Thymus (tissue), 14 donors: ENCODE measurements at places on chromosomes 6 and 20. TPM values are rescaled to one million over a fixed set of nuclear protein-coding genes. Genes with fewer than 3 reads are reported as not detected.

DNA sequence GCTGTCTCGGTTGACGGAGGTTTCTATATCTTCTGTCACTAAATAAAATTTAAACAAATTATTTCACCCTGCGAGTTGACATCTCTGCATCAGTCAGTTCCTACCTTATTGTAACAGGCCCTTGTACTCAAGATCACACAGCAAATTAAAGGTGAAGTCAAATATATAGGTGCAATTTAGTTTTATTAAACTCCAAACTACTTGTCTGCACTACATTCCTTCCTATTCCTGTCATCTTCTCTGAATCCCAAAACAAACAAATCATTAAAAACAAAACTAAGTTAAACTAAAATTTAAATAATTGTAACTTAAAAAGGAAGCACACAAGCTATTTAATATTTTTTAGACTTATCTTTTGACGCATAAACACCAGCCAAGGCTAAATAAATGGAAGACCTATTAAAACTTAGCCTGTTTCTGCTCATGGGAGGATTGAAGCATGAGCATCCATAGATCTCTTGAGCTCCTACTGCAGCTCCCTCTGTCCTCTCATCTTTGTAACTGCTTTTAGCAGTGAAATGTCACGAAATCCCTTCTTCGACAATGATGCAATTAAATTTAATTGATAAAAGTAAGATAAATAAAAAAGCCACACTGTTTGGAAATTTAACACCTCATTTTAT, 1152.3 kb upstream of the GJE1 start:
- DNase-seq = no peak

GRCh38 chr6:35044145-35044745, 96.9 kb downstream of the TCP11 start:
- no peak for DNase-seq

- no peak for DNase-seq
Measured at GRCh38 chr6:106609699-106610098, 19.6 kb downstream of the RTN4IP1 start.

- no peak for DNase-seq
Measured at GRCh38 chr20:64023361-64024140, 12.4 kb upstream of the C20orf204 start.

- DNase-seq = no peak
Measured at GRCh38 chr20:1858871-1859270, 36.3 kb upstream of the SIRPA start.

GRCh38 chr6:151512481-151512880, 18.7 kb downstream of the CCDC170 start:
- no peak for DNase-seq

GRCh38 chr6:132789396-132789776, 9.1 kb downstream of the SLC18B1 start:
- no peak for DNase-seq

- DNase-seq = no peak
Measured at GRCh38 chr6:169165561-169166300, 87.9 kb downstream of the THBS2 start.

DNA sequence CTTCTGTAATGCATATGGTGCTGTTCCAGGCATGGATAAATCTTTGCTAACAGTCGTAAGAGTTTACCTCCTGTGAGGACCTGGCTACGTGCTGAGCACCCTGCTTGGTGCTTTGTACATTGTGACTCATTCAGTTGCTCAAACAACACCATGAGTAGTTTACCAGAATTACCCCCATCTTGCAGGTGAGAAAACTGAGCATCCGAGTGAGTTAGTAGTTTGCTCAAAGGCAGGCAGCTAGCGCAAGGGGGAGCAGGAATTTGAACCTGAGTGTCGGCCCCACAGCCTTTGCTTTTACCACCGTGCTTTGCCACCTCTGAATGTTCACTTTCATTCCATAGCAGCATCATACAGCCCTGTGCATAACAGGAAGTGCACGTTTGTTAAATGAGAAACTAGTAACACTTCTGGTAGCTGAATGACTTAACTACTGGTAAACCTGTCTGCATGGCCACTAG, 121.9 kb downstream of the MTHFD1L start:
- DNase-seq = no peak

DNA sequence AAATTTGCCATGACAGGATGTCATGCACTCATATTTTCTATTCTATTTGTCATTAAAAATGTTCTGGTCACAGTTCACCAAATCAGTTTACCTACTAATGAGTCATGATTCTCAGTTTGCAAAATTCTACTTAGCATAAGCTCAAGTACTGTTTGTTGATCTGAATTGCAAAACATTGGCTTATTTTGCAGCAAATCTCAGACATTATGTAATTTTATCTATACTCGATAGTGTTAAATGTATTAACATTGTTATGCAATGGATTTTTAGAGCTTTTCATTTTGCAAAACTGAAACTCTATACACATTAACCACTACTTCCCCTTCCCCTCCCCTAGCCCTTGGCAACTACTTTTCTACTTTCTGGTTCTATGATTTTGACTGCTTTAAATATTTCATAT, 213.8 kb upstream of the ZFP64 start:
- no peak for DNase-seq

DNA sequence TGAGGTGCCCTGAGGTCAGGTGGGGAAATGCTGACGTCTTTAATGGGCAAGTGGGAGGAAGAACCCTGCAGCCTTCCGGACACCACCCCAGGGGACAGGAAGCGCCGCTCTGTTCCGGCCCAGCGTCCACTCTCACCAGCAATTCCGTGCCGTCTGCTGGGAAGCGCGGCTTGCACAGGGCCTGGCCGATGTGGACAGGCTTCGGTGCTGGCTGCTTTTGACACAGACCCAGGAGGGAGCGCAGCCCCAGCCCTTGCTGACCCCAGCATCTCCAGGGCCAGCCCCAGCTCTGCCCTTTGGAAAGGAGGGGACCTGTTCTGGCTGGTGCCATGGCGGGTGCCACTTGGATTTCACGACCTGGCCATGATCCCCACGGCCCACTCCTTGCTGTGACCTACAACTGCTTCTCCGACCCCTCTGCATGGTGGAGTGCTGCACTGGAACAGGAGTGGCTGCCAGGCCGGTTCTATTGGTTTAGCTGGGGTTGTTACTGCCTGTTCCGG, 123.2 kb downstream of the DLL1 start:
- DNase-seq = no peak

GRCh38 chr6:151136141-151136755, 103.5 kb upstream of the AKAP12 start:
- no peak for DNase-seq

DNA sequence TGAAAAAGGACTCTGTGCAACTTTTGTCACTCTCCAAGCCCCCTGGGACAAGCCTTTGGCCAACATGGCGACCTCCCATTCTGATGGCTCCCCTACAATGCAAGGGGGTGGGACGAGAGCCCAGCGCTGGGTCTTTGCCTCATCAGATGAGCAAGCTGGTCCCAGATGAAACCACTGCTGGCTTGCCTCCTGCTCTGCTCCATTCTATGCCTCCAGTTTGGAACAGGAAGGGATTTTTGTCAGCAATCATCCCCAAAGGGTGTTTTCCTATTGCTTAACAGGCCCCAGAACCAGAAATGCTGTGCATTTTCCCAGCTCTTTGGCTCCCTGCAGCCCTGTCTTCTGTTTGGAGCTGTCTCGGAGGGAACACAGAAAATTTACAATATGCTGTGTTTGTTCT, 412.7 kb downstream of the MAFB start:
- DNase-seq = no peak

Gene CASS4
- 2.8 TPM for total RNA-seq

Gene MACROD2
- total RNA-seq = 1.6 TPM

Gene CPNE5
- 0.57 TPM for total RNA-seq

Gene PDYN
- total RNA-seq = 0.33 TPM

Gene CST5
- total RNA-seq = not detected

Gene LPIN3
- 1.6 TPM for total RNA-seq

Gene RAB23
- 7.1 TPM for total RNA-seq

Gene PTCHD4
- 0.09 TPM for total RNA-seq

Gene CCDC170
- 0.66 TPM for total RNA-seq
